ENCODE measurements at places on chromosomes 7 and 10.

DNA sequence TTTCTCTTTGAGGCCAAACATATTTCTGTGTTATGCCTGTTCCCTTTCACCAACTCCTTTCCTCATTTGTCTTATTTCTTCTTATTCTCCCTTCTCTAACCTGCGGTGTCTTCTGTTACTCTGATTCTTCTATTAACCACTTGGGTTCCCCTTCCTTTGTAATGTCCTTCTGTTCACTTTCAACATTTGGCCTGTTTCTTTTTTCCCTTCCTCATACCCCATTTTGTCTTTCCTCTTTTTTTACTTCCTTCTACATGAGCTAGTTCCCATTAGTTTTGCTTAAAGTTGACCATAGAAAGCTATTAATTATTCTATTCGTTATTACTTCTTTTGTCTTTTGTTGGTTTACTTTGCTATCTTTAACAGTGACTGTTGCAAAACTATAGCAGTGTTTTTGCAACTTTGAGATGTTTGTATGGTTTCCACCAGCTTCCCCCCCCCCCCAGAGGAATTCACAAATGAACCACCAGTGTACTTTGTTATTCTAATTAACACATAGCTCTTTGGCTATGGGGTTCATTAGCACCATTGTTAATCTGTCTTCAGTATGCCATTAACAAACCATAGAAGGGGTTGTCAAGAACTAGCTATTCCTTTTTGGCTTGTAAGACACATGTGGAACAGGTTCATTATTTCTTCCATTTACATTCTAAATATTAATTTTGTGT lies 2.9 kb downstream of the LRGUK start:
- DNase-seq: no peak

- peak; percentile 58 for DNase-seq
Observed at GRCh38 chr7:154953006-154953684, 49.8 kb downstream of the PAXIP1 start.

GRCh38 chr10:32961343-32961894 lies 3.4 kb upstream of the ITGB1 start:
- no peak for DNase-seq

- DNase-seq: no peak
Observed at GRCh38 chr7:116439841-116440549, 59.5 kb upstream of the CAV2 start.

DNA sequence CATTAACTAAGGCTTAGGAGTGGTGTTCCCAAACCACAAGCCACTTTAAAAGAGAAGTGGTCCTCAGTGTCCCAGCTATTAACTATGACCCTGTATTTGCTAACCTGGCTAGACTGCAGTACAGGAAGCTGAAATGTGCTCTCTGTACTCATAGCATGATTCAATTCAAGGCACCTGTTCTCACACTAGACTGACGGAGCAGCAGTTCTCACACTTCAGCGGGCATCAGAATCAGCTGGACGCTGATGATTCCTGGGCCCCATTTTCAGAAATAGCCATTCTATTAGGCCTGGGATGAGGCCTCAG lies 24.5 kb upstream of the MSRB2 start:
- DNase-seq: no peak

GRCh38 chr7:101390901-101391301 lies 28.2 kb downstream of the COL26A1 start:
- DNase-seq: no peak

DNA sequence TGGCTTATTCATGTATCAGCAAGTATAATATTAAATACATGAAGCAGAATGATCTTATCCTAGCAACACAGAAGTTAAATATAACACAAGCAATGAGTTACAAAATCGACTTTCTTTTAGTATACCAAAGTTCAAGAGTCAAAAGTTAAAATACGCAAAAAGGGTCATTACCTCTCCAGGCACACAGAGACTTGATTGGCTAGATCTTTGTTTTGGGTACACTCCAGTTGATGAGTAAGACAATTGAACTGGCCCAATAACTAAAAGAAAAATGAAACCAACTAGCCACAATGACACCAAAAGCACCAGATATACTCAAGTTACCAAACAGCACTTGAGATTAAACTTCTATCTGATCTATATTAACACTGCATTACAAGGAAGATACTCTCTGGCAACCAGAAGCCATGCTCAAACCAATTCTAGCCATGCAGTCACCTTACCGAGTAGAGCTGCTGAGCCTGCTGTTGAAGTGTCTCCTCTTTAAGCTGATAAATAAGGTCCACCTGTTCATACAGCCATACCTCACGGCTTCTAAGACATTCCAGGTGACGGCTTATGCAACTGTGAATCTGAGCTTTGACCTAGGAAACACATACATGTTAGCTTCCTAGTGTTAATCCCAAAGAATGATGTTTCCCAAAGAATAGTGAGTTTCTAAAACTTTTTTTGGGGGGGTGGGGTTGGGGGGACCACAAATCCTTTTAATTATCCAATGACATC lies 15.6 kb downstream of the NCOA4 start:
- DNase-seq: no peak

DNA sequence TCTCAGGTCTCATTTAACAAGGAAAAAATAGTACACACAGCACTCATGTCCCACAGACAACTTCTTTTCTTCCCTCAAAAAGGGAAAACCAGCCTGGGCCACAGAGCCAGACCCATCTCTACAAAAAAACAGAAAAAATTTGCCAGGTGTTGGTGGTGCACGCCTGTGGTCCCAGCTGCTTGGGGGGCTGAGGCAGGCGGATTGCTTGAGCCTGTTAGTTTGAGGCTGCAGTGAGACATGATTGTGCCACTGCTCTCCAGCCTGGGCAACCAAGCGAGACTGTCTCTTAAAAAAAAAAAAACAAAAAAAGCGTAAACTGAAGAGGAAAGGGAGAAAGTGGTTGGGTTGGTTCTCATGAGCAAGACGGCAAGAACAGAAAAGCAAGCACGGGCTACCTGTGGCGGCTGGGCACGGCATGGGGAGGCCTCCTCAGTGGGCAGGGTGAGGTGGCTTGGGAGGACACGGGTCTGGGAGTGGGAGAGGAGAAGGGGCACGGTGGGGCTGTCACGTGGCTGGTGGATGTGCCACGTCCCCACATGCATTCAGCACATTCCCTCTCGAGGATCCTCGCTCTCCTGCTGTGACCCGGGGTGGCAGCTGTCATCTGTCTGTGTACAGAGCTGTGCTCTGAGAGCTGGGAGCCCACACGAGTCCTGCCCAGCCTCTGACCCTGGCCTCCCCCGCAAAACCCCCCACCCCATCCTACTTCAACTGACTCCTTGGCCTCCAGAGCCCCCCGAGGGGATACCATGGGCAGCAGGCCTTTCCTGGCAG lies 219.7 kb downstream of the MLLT10 start:
- no peak for DNase-seq

- no peak for DNase-seq
Observed at GRCh38 chr10:62528441-62528840, 154.3 kb downstream of the ZNF365 start.

DNA sequence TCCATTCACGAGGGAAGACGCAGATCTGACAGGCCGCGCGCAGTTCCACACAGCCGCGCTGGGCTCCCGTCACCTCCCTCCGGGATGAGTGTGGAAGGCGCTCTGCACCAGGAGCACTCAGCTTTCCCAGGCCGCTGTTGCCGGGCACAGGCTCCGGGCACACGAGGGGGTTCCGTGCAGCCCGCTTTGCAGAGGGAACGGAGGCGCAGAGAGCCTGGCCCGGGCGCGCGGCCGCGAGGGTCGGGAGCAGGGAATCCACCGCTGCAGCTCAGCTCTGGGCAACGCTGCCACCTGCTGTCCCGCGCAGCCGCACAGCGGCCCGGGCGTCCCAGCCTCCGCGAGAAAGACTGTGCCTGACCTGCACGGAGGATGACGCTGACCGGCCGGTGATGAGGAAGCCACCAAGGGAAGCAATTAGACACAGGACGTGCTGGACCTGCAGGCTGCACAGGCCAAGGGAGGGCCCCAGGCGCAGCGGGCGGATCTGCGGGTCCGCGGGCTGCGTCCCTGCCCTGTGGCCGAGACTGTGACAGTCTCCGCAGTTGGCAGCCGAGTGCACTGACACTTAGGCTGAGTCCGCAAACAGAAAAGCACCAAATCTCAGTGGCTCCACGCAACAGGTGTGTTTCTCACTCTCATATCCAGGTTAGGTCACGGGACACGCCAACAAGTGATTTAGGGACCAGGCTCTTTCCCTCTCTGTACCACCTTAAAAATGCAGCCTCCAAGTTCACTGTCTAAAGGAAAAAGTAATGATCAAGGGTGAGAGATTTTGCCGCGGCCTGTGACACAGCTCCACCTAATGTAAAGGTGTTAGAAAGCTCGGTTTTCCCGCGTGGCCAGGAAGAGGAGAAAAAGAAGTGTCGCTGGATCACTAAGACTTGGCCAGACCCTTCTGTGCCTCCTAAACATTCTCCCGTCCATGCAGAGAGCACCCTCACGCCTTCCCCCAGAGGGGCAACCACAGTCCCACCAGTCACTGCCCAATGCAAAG lies 94.5 kb downstream of the SEC61G start:
- DNase-seq: no peak

- no peak for DNase-seq
Observed at GRCh38 chr7:41916450-41916927, 213.6 kb upstream of the INHBA start.

GRCh38 chr7:128164955-128165670 lies 76.0 kb upstream of the LEP start:
- no peak for DNase-seq

GRCh38 chr7:151726652-151727578 lies 150.0 kb downstream of the PRKAG2 start:
- DNase-seq: no peak

DNA sequence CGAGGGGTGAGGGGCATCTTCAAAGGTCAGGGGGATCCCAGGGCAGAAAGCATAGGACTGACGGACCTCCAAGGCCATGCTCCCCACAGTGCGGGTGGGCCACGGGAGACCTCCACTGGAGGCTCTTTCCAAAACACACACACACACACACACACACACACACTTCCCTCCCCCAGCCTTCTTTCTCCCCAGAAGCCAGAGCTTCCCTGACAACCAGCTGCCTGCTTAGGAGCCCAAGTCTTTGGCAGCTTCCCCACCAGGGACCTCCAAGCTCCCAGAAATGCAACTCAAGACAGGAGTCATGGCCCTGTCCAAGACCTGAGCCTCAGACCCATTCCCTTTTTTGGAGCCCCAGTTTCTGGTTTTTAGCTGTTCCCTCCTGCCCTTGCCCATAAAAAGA lies 710 bp upstream of the C10orf105 start:
- no peak for DNase-seq

DNA sequence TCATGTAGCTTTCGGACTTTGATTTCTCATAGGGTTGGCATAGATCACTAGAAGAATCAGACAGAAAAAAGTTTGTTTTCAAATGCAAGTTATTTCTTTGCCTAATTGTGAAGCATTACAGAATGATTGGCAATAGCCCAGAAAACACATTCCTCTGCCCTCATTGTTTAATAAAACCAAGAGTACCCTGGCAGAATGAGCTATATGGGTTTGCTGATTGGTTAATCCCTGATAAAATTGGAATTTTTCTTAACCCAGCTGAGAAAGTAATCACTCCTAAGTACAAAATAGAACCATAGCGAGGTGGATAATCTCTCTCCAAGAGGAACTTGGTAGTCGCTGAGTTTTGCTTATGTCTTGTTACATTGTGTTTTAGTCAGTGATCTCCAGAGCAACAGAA lies 30.9 kb upstream of the CREB5 start:
- DNase-seq: no peak

DNA sequence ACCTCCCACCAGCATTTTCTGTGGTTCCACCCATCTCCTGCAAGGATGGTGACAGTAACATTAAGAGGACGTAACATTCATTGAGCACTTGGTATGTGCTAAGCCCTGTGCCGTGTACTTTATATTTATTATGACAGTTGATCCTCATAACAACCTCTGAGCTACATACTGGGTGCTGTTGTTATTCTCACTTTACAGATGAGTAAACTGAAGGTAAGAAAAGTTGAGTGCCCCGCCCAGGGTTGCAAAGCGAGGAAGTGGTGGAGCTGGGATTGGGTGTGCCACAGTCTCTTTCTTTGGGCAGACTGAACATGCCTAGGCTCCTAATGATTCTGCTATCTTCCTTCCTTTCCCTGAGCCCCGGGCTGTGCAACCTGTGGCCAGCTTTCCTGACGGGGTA lies 107.4 kb downstream of the SH3PXD2A start:
- DNase-seq: no peak

GRCh38 chr10:21495002-21495751 lies 30.3 kb downstream of the SKIDA1 start:
- no peak for DNase-seq

GRCh38 chr10:61987951-61988379 lies 86.5 kb downstream of the ARID5B start:
- DNase-seq: no peak

DNA sequence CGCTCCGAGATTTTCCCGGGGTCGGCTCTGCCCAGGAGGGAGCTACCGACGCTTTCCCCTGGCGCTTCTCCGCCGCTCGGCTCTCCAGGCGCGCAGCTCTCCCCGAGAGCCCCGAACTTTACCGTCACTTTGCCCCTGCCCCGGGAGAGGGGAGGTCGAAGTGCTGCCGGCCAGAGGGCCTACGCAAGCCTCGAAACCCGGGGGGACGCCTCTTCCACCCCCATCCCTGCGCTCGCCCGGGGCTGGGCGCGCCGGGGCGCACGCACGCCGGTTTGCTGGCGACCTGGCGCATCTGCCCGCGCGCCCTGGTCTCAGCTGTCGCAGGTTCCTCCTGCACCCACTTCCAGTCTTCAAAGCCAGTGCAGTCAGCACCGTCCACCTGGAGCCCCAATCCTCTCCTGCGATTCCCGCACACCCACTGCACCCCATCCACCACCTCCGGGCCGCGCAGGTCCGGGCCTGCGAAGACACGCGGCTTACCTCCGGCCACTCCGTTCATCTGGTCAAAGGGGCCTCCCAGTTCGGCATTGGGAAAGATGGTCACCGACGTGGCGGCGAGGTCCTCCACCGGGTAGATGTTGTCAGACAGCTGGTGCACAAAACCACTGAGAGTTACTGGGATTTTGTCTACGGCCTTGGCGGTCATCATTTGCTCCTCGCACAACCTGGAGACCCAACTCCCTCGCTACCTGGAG lies 638 bp downstream of the EGR2 start:
- no peak for DNase-seq

Data from T follicular helper cell (primary cell).